Aorta (tissue), 5 donors: ENCODE measurements at places on chromosomes 4 and X. TPM values are rescaled to one million over a fixed set of nuclear protein-coding genes. Genes with fewer than 3 reads are reported as not detected.

ZCCHC4 gene
- 13.5 TPM for total RNA-seq

NXF2B gene
- not detected for total RNA-seq

PDCL2 gene
- total RNA-seq, result not detected

BEND2 gene
- total RNA-seq, result not detected

CXCL6 gene
- 0.57 TPM for total RNA-seq

DNA sequence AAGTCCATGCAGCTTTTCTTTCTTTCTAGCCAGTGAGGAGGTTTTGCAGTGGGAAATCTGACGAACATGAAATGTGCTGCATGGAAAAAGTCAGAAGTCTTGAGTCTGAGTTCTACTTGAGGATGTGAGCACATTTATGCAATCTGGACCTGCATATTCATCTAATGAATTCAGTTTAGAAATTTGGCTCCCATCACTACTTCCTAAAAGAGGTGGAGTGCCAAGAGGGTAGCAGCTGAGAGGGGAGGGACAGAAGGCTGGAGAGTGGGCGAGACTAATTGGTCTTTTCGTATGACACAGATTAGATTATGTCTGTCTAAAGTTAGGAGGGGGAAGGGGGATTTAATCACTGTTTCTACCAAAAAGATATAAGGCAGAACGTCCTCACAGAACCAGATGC, 535.9 kb downstream of the IQCM start:
- H3K4me3 ChIP-seq, result no peak overlapping the region
- no peaks in the 10 kb centered on the region for H3K4me1 ChIP-seq
- no peak overlapping the region for H3K27ac ChIP-seq
- no peaks in the 10 kb centered on the region for H3K27me3 ChIP-seq
